ENCODE measurements at places on chromosomes 6 and 20.

DNA sequence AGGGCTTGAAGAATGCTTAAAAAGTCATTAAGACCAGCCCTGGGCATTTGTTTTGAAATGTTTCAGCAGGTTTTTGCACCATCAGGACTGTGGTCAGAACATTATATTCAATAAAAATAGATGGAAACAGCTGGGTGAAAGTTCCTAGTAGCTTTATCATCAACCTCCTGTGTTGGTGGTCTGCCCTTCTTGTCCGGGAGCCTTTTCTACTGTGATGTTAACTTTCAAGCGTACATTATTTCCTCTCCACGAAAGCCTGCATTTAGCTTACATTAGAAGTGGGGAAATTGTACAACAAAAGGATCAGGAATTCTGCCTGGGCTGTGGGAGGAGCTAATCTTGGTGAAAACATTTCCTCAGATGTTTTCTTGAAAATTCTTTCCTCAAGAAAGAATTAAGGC, 71.1 kb downstream of the LAMA4 start:
- DNase-seq = no peak

GRCh38 chr6:31610968-31611367, 4.1 kb upstream of the AIF1 start:
- no peak for DNase-seq

- DNase-seq = no peak
Observed at GRCh38 chr6:146028851-146029572, at the start of gene GRM1. GRM1 (plus strand) TSS chr6:146029062; CDS start chr6:146029518, 456 bp downstream.

GRCh38 chr6:151087861-151088598, 151.7 kb upstream of the AKAP12 start:
- DNase-seq = no peak

DNA sequence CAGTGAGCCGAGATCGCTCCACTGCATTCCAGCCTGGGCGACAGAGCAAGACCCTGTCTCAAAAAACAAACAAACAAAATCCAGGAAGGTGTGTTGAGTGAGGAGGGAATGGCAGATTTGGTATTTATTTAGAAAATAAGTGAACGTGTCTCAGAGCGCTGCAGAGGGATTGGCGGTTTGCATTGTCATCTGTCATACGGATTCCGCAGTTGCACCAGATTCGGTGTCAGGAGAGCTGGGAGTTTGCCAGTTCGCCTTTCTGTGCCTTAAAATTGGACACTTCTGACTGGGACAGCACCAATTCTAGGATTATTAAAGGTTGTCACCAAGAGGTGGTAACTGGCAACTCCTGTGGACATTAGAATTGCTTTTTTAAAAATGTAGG, 912 bp downstream of the SNRNP48 start:
- no peak for DNase-seq

DNA sequence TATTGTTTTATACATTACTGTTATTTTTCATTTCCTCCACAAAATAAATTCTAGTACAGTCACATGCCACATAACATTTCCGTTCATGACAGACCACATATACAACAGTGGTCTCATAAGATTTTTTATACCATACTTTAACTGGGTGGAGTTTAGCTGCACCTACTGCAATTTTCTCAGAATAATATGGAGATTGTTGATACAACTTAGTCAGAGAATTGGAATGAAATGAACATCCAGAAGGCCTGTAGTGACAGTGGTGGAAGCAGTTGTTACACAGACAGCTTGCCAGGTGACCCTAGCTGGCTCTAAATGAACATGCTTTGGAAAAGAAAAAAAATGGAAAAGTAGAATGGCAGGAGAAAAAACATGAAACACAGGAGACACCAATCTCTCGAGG, 183.2 kb upstream of the TCF21 start:
- no peak for DNase-seq

GRCh38 chr6:39938773-39939654, 4.8 kb upstream of the MOCS1 start:
- no peak for DNase-seq

GRCh38 chr20:57904314-57905105, 194.7 kb upstream of the PMEPA1 start:
- no peak for DNase-seq

GRCh38 chr6:43297644-43298564, at the start of gene SLC22A7:
SLC22A7 (plus strand) TSS chr6:43298260; CDS start chr6:43298359, 99 bp downstream.
- no peak for DNase-seq

GRCh38 chr6:142786476-142786875, 158.5 kb downstream of the HIVEP2 start:
- no peak for DNase-seq

GRCh38 chr6:44527583-44528369, 140.3 kb downstream of the CDC5L start:
- no peak for DNase-seq

DNA sequence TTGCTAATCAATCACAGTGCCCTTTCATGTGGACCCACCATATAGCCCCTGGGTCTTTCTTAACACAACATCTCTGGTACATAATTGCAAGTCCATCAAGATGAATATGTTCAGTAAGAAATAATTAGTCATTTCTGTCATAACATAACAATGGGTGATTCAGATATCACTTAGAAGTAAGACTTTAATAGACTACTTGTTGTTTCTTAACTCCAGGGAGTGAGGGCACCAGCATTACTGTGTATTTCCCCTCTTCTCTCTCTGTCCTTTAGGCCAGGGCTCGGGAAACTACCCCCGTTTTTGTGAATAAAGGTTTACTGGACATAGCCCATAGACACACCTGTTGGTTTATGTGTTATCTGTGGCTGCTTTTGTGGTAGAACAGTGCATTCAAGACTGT, 123.5 kb downstream of the SLC24A3 start:
- DNase-seq = no peak

- DNase-seq = no peak
Observed at GRCh38 chr6:166626177-166627032, 646 bp downstream of the RPS6KA2 start.

- DNase-seq = no peak
Observed at GRCh38 chr20:22499515-22500166, 84.7 kb downstream of the FOXA2 start.

- DNase-seq = no peak
Observed at GRCh38 chr6:122495612-122496011, 24.0 kb upstream of the SERINC1 start.
